ENCODE measurements at places on chromosomes 11 and 22.

DNA sequence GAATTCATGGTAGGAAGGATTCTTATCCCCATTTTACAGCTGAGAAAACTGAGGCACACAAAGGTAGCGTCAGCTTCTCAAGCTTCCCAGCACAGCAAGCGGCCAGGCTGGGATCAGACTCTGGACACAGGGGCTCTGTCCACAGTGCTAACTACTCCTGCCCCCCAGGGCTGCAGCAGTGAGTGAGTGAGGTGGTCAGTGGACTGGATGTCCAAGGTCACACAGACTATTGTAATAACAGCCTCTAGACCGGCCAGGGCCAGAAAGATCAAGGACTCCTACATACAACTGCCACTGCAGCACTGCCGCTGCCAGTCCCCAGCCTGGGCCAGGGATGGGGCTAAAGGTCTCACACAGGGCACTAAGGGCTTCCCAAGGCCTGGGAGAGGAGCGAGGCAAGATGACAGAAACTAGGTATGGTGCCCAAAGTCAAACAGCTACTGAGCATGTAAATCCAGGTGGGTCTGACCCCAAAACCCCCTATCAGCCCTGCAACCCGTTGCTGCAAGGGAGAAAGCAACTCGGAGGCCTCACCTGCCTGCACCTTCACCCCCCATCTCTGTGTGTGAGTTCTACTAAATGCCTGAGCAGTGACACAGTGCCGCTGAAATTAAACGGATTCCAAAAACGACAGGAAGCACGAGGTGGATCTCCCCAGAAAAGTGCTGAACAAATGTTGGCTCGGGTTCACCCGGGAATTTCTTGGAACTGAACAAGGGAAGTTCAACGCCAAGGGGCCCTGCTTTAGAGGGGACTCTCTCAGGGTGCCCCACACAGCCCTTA, 161.8 kb upstream of the GRK3 start:
- DNase-seq, result no peak

DNA sequence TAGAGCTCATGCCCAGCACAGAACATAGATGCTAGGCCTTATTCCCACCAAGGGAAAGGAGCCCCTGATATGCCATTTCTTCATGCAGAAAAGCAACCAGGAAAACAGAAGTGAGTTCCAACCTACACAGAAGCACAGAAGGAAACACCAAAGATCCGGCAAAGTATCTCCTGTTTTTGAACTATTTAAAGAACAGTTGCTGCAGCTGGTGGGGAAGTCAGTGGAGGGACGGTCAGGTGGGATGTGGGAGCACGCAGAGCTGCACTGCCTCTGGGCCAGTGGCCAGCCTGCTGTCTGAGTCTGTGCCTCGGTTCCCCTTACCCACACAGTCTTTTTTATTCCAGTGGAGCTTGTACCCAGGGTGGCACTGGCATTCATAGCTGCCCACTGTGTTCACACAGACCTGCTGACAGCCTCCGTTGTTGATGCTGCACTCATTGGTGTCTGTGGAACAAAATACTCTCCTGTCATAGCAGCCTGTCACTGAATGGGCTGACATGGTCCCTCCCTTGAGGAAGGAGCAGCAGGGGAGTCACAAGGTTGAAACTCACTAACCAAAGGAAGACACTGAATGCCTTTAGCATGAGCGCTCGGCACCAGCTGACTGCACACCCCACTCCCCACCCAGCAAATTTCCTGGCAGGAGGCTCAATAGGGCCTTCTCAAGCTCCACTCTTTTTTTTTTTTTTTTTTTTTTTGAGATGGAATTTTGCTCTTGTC, 37.9 kb downstream of the SCUBE2 start:
- DNase-seq, result no peak

- peak; percentile 98 for DNase-seq
Measured at GRCh38 chr22:21045585-21046294, at the start of gene LRRC74B. Gene LRRC74B, plus strand, starts transcription at chr22:21045946. Its CDS starts 41 bp downstream, at chr22:21045987.

DNA sequence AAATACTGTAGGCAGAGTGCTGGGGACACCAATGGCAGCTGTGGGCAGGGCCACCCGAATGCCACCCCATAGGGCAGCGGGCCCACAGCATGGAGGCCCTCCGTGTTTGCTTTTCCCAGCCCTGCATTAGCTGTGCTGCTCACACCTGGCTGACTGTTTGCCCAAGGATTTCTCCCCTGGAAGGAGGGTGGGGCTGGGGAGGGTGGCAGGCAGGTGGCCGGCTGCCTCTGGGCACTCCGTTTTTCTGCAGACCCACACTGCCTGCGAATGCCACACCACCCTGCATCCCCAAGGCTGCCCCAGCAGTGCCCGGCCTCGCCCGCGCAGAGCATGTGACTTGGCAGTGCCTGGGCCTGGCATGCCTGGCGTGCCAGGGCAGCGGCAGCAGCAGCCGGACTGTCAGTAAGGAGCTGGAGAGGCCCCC, 19.6 kb downstream of the DAGLA start:
- no peak for DNase-seq

- DNase-seq, result no peak
Measured at GRCh38 chr11:84173078-84173477, 886.9 kb upstream of the CCDC90B start.

DNA sequence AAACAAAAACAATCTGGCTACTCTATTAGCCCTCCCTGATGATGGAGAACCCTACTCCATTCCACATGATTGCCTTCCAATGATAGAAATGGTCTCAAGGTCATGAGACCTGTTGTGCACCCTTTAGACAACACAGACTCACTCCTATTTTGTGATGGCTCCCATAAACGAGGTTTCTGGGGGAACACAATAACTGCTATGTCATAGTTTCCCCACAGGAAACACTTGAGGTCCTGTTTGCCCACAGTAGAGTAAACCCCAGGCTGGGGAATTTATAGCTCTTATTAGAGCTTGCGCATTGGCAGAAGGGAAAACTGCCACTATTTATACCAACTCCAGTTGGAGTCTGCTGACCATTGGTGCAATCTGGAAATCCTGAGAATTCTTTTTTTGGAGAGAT, 28.7 kb downstream of the MIF start:
- DNase-seq, result no peak

DNA sequence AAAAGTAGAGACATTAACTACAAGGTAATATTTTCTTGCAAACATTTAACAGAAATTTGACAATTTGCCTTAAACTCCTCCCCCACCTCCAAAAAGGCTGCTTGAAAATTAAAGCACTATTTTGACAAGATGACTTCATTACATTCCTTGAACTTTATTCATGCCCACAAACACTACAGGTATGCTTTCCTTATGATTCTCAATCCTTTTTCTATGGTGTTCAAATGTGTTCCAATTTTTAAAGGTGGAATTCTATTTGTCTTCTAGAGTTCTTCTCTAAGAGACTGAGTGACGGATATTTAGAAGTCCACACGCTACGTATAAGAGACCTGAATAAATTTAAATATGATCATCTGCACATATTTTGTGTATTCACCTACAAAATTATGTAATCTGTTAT, 69.4 kb downstream of the MRTFA start:
- no peak for DNase-seq

GRCh38 chr11:122342089-122342744, 226.2 kb upstream of the BLID start:
- DNase-seq, result no peak

- DNase-seq, result no peak
Measured at GRCh38 chr11:72039031-72039855, 40.5 kb downstream of the IL18BP start.

DNA sequence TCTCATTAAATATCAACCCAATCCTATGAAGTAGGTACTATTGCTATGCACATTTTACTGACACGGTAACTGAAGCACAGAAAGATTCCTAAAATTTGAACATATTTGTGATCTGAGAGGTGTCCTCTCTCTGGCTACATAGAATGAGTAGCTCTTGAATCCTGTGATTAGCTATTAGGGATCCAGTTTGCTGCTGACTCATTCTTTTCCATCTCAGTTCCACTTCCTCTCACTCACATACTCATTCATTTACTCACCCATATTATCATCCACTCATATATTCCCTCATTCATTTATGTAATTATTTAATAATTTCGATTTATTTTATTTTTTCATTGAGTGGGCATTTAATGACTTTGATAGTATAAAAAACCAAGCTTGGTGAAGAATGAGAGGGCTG, 42.7 kb downstream of the OR5B17 start:
- DNase-seq, result no peak

DNA sequence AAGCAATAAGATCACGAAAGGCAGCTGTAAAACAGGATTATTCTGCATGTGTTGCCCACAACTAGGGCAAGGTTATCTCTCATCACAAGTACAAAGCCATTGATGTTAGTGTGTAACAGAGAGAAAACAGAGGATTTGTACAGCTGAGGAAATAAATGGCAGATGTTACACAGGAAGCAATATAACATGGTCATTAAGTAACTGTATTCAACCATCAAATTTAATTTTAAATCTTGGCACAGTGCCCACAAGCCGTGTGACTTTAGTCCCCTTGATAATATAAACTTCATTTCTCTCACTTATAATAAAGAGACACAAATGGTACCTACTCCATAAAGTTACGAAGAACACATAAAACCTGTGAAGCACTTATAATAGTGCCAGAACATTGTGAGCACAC, 17.3 kb downstream of the OR51E2 start:
- no peak for DNase-seq

DNA sequence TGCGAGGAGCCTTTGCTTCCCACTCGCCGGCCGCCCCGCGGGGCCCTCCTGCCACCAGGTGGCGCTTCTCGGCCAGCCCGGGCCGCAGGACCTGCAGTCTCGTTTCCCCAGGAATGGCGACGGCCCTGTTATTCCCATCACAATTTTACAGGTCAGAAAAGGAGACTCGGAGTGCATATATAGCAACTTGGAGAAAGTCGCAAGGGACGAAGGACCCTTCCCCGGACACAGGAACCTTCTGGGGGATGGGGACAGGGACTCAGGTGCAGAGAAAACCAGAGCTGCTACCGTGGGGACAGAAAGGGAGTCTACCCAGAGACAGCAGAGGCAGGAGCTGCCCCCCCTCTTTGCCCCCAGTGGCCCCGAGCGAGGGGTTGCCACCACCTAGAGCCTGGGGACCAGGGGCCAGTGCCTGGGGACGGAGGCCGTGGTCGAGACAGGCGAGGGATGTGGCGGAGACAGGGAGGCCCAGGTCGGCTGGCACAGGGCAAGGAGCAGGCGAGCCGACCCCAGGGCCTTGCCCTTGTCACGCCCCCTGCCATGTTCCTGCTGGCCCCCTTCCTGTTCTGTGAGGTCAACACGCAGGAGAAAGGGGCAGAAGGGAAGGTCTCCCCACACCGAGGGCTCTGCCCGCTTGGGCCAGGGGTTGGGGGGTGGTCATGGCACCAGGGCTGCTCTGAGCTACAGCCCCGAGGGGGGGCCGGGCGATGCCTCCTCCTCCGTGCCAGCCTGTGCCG, 3.5 kb upstream of the KRTAP5-6 start:
- DNase-seq, result peak; percentile 89

DNA sequence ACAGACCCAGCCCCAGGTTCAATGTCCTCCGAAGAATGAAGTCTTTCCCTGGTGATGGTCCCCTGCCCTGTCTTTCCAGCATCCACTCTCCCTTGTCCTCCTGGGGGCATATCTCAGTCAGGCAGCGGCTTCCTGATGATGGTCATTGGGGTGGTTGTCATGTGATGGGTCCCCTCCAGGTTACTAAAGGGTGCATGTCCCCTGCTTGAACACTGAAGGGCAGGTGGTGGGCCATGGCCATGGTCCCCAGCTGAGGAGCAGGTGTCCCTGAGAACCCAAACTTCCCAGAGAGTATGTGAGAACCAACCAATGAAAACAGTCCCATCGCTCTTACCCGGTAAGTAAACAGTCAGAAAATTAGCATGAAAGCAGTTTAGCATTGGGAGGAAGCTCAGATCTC, 14.1 kb downstream of the APOL1 start:
- DNase-seq, result no peak

DNA sequence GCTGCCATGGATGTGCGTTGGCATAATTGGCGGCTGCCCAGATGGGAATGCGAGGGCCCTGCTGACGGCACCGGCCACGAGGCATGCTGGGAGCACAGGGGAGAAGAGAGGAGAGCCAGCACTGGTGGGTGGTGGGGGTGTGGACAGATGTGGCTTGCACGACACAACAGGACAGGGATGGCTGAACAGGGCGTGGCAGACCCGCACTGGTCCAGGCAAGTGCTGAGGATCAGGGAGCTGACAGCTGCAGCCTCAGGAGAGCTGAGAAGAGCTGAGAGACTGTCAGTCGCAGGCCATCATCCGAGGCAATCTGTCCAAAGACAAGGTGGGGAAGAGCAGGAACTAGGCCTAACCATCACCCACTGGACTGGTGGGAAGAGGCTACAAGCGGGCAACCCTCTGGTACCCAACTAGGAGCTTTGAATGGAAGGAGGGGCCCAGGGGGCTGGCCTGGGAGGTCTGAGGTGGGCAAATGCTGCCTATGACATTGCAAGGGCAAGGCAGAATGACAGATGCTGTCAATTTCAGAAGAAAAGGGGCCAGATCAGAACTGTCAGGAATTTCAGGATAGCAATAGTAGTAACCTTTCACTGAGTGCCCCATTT, 2.4 kb downstream of the GNB1L start:
- no peak for DNase-seq

DNA sequence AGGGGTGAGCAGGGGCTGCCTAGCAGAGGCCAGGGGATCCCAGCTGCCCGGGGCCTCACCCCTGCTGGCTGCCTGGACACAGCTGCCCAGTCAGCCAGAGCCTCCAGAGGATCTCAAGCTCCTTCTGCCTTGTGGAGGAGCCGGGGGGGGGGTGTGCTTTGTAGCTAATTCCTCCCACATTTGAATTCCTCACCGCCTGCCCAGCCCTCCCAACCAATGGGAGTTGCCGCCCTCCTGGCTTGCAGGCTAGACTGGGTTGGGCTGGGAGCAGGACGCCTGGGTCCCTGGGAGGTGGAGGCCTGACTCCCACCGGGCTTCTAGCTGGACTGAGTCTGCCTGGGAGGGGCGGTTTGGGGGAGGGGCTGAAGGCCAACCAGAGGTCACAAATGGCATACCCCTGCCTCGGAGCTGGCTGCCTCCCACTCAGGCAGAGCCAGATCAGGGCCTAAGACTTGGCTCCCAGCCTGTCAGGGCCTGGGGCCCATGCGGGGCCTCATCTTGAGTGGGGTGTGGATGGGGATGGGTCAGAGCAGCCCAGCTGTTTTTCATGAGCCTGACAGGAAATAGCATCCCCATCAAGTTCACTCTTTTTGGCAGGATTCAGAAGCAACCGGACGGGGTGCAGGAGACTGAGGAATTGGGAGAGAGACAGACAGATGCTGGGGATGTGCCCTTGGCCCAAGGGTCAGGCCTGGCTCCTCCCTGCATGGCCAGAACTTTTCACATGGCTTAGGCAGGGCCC, 29.2 kb upstream of the PDE2A start:
- peak; percentile 74 for DNase-seq

DNA sequence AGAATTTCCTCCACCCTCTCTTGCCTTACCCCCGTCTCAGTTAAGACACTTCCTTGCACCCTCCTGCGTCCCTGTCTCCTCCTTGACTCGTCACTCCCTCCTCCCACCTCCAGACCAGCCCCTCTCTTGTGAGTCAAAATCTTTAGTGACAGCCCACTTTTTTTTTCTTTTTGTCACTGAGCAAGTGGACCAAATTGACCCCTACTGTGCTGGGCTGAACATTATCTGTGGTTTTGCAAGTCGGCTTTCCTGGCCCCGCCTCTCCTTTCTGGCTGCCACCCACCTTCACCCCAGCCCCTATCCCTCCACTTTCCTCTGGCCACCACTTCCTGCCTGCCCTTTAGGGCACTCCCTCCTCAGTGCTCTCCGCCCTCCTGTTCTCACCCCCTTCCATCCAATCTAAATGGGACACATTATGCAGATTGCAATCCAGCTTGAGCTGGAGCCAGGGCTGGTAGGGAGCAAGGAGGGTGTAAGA, at the start of gene APLNR:
Gene APLNR, minus strand, starts transcription at position 47 of the 478 bp plus-strand sequence. CDS start 246 bp downstream, outside the sequence.
- peak; percentile 94 for DNase-seq

- no peak for DNase-seq
Measured at GRCh38 chr11:12390687-12391110, 13.3 kb downstream of the PARVA start.

All from ELF-1 (cell line).